Natural killer cell (primary cell): ENCODE measurements at places on chromosomes 2 and 18. TPM values are rescaled to one million over a fixed set of nuclear protein-coding genes. Genes with fewer than 3 reads are reported as not detected.

- DNase-seq = no peak
Measured at GRCh38 chr18:45751766-45752165, 27.8 kb downstream of the SLC14A1 start.

The PIEZO2 gene
- not detected for total RNA-seq

The GALR1 gene
- not detected for total RNA-seq

The AQP12B gene
- total RNA-seq = not detected

GRCh38 chr18:79529296-79529695, 133.6 kb downstream of the NFATC1 start:
- DNase-seq = no peak

DNA sequence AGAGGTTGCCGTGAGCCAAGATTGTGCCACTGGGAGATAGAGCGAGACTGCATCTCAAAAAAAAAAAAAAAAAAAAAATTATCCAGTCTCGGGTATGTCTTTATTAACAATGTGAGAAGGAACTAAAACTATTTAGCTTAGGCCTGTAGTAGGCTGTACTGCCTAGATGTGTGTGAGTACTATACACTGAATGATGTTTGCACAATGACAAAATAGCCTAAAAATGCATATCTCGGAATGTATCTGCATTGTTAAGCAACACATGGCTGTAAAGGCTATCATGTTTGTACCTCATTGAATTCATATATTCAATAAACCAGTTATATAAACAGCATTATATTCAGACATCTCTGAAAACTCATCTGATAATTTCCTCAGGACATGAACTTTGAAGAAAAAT, 191.2 kb upstream of the SESTD1 start:
- no peak for DNase-seq

DNA sequence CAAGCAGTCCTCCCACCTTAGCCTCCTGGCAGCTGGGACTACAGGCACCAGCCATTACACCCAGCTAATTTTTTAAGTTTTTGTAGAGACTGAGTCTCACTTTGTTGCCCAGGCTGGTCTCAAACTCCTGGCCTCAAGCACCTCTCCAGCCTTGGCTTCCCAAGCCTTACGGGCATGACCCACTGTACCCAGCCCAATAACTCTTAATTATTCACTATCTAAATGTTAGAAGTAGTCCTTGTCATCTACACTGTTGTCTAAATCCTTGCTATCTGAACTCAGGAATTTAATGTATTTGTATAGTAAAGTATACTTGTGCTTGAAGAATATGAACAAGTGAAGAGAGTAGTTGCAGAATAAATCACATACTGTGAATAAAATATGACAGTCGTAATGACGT, 37.9 kb upstream of the NBEAL1 start:
- no peak for DNase-seq

DNA sequence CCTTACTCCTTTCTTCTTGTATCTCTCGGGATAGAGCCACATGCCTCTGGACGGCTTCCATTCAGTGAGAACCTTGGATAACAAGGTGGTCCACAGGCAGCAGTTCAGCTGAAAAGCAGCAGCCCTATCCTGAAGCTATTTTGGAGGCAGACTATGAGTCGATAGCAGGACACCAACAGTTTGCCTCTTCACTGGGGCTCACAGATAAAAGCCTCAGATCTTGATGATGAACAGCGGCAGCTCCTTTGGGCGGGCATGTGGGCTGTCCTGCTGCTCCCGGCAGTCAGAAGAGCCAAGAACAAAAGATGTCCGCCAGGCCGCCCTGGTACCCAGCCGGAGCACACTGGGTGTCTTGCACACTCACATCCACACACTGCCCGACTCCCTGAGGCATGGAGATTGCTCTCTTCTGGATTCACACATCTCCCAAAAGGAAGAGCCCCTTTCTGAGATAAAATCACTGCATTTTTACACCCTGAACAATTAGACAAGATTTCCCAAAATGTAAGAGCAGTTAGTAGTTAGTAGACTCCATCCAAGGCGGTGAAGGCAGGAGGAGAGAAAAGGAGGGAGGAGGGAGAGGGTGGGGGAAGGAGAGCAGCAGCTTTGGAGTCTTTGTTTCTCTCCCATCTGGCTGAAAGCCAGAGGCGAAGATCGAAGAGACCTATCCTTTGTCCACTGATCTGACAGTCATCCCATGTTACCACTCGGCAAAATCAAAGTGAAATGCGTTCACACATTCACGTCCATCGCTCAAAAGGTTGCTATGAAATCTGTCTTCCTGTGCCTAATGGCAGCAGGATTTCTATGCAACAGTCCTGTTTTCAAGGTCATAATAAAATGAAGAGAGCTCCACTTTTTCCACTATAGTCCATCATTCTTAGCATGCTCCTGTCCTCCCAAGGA, 90.1 kb upstream of the KLF7 start:
- no peak for DNase-seq

- DNase-seq = no peak
Measured at GRCh38 chr18:41873730-41874129, 81.3 kb upstream of the PIK3C3 start.

GRCh38 chr2:2588777-2589176, 257.7 kb upstream of the MYT1L start:
- no peak for DNase-seq

The MPV17 gene
- total RNA-seq = 64.8 TPM

The IL1RL2 gene
- not detected for total RNA-seq

GRCh38 chr2:156132941-156133340, 199.6 kb downstream of the NR4A2 start:
- no peak for DNase-seq

The STARD6 gene
- not detected for total RNA-seq

DNA sequence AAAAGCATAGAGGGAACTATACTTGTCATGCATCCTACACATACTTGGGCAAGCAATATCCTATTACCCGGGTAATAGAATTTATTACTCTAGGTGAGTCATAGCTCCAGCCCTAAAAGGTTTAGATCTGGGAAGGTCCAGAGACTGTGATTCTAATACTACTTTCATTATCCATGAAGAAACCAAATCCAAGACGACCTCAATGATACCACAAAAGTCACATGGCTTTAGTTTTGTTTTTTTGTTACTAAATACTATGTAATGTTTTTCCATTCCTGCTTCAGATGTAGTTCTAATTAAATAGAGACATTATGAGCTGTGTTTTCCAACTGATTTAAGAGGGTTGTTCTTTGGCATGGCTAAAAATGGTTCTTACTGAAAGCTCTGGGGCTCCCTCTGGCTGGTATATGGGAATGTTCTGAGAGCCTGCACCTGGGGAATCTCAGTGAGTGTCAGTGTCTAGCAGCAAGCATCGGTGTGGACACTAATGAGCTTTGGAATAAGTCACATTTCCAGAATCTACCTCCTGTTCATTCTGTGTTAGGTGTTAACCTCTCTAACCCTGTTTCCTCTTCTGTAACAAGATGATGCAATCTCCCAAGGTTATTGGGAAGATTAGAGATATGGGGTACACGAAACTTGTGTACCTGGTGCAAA, 20.5 kb upstream of the IL1RL2 start:
- no peak for DNase-seq

- DNase-seq = no peak
Measured at GRCh38 chr18:45780568-45780967, 44.9 kb upstream of the SIGLEC15 start.

DNA sequence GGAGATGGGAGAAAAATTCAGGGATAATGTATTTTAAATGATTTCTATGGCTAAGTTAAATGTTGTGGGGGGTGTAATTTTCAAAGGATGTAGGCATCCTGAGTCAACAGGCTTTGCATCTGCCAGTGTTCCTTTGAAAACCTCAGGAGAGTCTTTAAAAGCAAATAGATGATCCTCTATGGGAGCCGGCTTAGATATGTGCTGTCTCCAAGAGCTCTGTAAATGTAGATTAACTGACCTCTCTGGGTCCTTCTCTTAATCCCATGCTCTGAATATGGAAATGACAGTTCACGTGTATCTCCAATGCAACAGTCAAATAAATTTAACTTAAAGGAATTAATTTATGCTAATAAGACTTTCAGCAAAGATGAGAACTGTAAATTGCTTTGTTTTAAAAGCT, 292.7 kb downstream of the ERBB4 start:
- DNase-seq = no peak

The ARL4C gene
- total RNA-seq = 492 TPM

GRCh38 chr2:8488001-8488738, 193.7 kb upstream of the ID2 start:
- DNase-seq = peak; percentile 93

- no peak for DNase-seq
Measured at GRCh38 chr18:56789004-56789888, 138.1 kb downstream of the WDR7 start.

GRCh38 chr18:63314062-63314790, 5.3 kb downstream of the BCL2 start:
- no peak for DNase-seq

- DNase-seq = no peak
Measured at GRCh38 chr18:10842861-10843260, 306.5 kb downstream of the PIEZO2 start.

DNA sequence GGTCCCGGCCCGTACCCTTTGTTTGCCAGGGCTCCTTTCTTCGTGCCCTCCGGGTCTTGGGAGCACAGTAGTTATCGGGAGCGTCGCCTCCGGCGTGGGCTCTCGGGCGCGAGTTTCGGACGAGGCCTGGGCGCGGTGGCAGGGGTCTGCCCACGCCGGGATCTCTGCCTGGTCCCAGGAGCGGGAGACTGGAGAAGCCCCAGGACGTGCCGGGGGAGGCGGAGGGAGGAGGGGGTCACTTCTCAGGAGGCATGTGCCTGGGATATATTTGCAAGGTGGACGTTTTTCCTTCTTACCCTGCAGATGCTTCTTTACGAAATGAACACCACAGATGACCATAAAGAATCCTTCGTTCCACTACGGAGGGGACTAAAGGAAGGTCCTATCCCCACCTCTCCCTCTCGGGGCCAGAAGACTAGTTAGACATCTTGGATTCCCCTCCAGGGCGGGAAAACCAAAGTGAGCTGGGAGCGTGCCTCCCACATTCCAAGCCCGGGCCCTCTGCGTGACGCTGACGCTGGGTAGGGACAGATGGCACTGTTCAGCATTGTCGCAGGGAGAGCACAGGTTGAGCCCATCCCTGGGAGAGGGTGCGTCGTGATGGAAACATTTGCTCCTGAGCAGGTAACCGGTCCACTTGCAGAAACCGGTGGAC, 483 bp upstream of the FHL2 start:
- DNase-seq = no peak

The LCT gene
- total RNA-seq = not detected

The ANKAR gene
- total RNA-seq = 18.0 TPM

The NOL4 gene
- not detected for total RNA-seq

DNA sequence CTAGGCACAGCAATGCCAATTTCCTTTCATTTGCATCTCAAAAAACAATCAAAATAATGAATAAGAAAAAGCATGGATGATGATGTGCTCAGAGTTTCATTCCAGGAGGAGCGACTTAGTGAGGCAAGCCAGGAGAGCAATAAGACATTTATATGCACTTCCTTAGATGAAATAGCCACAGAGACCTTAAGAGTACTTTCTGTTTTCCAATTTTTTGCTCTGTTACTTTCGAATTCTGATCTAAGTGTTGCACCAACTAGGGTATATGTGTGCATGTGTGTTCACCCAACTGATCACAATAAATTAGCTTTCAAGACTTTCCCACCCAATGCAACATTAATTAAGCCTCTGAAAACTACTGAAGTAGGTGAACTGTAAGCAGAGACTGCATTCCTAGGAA, 709 bp downstream of the RAB27B start:
- no peak for DNase-seq

DNA sequence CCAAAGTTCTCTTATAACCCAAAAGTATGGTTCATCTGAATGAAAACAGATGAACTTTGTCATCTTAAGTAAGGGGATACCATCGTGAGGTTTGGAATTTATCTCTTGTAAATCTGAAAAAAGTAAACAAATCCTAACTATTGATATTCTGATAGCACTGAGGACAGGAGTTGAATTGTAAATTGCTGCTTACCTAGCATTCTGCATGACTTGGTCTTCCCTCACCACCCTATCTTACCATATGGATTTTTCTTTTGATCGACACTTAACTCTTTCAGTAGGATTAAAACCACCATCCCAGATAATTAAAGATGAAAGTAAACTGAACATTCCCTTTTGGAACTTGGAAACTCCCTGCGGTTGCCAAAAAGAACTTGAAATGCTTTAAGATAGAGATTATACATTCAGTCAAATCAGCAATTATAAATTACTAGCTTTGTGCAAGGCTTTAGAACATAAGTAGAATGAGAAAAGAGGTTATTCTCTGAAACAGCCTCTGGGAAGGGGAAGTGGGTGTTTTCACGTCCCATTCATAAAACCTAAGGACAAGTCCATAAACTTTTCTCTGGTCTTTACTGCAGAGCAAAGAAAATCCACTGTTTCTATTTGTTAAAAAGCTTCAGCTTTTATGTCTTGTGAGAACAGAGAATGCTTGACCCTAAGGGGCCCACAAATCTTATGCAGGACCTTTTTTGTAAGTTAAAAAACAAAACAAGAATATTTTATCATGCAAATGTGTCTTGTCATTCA, 49.7 kb upstream of the ZNF397 start:
- no peak for DNase-seq

GRCh38 chr2:132923787-132924186, 253.8 kb upstream of the LYPD1 start:
- DNase-seq = no peak

DNA sequence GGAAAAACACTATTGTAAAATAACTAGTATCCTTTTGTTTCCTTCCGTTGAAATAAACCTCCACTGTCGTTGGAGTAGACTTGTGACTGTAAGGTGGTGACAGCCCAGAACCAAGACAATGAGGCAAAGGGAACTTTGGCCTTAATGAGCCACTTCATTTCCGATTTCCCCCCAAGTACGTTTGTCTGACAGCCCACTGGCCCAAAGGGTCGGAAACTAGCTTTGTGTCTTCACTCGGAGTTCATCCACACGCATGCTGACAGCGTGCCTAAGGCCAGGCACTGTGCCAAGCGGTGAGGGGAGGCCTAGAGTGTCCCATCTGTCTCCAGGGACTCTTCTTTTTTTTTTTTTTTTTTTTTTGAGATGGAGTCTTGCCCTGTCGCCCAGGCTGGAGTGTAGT, 21.0 kb downstream of the HJURP start:
- DNase-seq = no peak

DNA sequence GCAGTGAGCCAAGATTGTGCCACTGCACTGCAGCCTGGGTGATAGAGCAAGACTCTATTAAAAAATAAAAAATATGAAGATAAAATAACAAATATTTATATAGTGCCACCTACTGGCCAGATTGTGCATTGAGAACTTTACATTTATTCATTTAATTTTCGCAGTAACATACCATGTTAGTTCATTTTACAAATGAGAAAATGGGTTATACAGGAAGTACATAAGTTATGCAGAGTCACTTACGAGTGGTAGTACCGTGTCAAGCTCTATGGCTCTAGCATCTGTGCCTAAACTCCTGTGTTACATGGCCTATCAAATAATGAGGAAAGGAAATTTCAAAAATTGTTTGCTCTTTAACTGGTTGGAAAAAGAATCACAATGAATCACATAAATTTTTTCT, 27.9 kb downstream of the RIF1 start:
- no peak for DNase-seq
